Stimulated activated CD8-positive, alpha-beta memory T cell treated with anti-CD3 and anti-CD28 coated beads, Interleukin-7, amount 100 ng/mL, for 24 hours (primary cell): ENCODE measurements at places on chromosomes 7 and 10.

DNA sequence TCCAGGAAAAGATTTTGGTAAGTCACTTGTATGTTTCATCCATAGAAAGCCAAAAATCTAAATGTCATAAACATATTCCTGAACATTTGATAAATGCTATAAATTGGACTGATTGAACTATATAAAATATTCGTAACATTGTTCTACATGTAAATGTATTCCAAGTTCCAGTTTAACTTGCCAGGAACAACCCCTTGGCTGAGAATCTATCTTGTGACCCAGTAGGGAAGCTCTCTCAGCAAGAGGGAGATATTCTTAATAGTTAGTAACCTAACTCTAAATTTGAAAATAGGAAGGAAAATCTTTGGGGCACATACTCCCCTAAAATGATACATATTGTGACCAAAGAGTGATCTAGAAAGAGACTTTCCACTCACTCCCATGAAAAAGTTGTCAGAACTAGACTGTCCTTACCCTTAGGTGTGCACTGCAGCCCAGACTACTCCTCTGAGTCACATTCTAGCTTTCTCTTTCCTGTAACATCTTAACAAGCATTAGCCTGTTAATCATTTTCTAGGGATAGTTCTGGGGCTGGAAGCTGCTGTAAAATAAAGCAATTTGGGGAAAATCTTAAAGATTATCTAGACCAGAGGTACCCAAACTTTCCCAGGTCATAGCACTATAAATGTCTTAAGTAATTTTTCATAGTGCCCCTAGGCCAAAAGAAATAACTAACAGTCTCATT, 73.7 kb upstream of the SKAP2 start:
- DNase-seq, result no peak

DNA sequence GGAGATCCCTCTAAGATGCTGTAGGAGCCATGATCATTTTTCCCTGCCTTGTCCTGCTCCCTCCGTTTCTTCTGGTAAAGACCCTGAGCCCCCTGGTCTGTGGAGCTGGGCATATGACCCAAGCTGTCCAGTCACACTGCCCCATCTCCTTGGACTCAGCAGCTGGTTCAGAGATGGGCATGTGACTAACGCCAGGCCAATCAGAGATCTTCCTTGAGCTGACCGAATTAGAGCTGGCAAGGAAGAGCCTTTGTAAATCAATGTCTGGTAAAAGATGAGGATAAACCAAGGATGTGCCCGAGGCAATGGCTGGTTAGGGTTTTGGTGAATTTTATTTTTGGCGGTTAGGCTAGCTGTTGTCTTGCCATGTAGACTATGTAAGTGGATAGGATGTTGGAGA, 173.3 kb downstream of the LCOR start:
- no peak for DNase-seq

- no peak for DNase-seq
Measured at GRCh38 chr7:26699766-26700165, 164.6 kb downstream of the SKAP2 start.

GRCh38 chr10:70966646-70967553, 78.5 kb upstream of the PCBD1 start:
- no peak for DNase-seq

DNA sequence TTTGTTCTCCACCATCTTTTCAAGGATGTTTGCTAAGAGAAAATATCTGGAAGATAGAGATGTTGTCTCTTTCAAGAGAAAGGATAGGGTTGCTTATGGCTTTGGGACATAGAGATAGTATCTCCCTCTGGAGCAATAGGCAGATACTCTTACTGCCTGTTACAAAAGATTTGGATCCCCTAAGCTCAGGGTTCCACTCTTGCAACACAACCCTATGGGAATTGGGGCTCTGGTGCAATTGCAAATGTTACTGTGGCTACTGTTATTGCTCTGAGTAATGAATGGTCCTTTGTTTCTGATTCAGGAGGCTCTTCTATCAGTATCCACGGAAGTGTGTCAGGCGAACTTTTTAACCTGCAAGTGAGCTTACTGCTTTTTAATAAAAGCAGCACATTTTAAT, 88.8 kb downstream of the GPR85 start:
- DNase-seq, result no peak

GRCh38 chr7:2063563-2064260, 169.0 kb downstream of the MAD1L1 start:
- no peak for DNase-seq

- peak; percentile 47 for DNase-seq
Measured at GRCh38 chr7:151368136-151368571, 26.5 kb downstream of the NUB1 start.

GRCh38 chr7:90764848-90765570, 168.9 kb downstream of the CDK14 start:
- DNase-seq, result no peak

DNA sequence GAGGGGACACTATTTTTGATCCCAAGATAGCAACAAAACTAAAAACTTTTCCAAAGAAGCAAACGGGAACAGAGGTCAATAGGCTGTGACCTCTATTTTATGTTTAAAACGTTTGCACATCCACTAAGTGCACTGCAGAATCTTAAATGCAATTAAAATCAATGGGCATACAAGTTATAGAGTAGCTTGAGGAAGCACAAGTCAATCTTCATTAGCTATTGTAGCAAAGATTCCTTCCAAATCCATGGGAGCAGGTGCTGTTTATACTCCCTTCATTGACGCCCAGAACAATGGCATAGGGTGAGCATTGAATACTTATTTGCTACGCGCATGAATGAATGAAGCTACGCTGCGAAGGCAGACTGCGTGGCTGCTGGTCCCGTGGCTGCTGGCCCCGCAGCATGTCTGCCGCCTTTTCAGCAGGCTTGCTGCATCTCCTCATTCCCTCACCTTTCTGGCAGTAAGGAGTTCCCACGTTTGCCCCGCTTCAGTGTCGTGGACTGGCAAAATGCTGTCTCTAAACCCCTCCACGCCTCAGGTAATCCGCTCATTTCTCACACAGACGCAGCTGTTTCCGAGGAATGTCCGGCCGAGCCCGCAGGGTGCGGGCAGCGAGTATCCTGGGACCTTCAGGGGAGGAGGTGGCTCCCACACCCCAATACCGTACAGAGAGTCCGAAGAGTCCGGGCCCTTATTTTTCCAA, 754 bp upstream of the PHYHIPL start:
- DNase-seq, result no peak

GRCh38 chr10:11265484-11265883, 247.8 kb downstream of the CELF2 start:
- DNase-seq, result no peak

DNA sequence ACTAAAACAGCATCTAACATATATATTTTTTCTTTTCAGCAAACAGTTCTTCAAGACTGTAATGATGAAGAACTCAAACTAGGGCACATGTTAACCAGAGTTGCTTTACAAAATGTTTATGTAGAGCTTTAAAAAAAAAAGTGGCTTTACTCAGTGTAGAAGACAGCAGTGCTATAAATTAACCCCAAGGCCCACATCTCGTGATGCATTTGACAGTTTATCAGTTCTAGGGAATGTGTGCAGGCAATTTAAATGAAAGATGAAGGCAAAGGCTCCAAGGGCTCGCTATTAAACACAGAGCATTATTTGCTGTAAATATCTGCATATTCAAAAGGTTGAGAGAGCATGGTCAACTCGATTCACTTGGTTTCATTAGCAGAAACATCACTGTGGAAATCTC, 558.1 kb downstream of the MAGI2 start:
- no peak for DNase-seq
